A549 (cell line): ENCODE measurements at places on chromosomes 2 and 18.

DNA sequence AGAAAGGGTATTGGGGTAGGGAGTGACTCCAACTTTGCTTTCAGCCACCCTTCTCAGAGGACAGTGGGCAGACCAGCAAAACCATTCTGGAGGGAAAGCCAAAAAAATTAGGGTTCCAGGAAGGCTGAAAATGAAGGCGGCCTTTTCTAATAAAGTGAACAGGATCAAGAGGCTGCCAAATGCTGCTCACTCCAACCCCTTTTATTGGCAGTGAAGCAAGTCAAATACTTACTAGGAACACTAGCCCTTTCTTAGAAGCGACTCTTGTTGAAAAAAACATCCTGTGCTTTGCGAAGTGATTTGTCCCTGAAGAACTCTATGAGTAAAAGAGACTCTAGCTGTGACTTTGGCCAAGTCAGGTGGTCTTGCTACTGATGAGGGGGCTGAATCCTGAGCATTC lies 83.6 kb upstream of the CYP1B1 start:
- no peak for DNase-seq

- no peak for DNase-seq
These were observed 8.4 kb downstream of the DHRS9 start for GRCh38 chr2:169077674-169078240.

DNA sequence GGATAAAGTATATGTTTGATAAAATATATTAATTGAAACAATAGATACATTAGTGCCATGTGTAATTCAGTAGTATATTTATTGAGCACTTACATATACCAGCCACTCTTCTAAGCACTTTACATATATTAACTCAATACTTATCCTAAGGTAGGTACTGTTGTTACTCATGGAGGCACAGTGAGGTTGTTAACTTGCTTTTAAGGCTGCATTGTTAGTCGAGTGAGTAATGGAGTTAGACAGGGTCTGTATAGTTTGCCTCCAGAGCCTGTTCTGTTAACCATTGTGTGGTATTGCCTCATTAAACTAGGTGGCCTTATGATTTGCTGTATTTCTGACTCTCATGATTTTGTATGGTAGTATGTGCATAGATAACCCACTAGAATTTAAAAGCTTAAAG lies 44.2 kb downstream of the LCLAT1 start:
- no peak for DNase-seq

DNA sequence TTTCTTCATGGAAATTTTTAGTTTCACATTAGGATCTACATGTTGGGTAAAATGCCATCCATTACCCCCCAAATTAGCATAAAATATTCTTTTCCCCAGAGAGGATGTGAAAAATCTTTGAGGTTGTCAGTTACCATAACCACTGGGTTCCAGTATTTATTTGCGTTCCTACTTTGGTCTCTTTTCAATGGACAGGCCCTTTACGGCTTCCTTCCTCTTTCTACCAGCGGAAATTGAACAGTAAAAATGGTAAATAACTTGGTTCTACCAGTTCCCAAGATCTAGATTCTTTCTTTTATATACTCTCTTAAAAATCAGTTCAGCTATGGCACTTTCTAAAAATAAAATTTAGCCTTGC lies 169.2 kb upstream of the APCDD1 start:
- no peak for DNase-seq

DNA sequence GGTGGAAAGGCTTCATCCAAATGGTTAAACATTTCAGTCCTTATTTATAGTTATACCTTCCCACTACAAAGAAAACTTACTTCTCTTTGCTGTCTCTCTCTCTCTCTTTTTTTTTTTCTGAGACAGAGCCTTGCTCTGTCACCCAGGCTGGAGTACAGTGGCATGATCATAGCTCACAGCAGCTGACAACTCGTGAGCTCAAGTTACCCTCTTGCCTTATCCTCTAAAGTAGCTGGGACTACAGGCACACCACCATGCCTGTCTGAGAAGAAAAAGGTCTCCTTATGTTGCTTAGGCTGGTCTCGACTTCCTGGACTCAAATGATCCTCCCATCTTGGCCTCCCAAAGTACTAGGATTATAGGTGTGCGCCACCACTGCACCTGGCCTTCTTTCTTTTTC lies 32.3 kb upstream of the OLA1 start:
- no peak for DNase-seq

- DNase-seq: peak; percentile 48
These were observed 971.0 kb upstream of the CDH2 start for GRCh38 chr18:29147944-29148343.

- DNase-seq: no peak
These were observed 348.8 kb upstream of the ETAA1 start for GRCh38 chr2:67048314-67048713.

GRCh38 chr2:200302940-200303727 lies 3.4 kb upstream of the SPATS2L start:
- DNase-seq: peak; percentile 31

DNA sequence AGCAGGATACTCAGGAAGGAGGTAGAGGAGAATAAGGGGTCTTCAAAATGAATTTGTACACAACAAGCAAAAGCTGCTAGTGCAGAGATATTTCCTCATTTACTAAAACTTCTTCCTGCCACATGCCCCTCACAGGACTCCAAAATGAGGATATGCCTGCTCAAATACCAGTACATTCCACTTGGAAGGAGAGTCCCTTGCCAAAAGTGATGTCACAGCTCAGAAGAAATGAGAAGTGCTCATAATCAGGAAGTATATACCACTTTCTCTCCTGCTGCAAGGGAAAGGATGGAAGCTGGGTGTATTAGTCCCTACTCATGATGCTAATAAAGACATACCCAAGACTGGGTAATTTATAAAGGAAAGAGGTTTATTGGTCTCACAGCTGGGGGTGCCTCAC lies 87.7 kb upstream of the FSHR start:
- no peak for DNase-seq

GRCh38 chr18:79250301-79250981 lies 145.3 kb upstream of the NFATC1 start:
- no peak for DNase-seq

- peak; percentile 97 for DNase-seq
These were observed at the start of gene USP34 for GRCh38 chr2:61470965-61471904. Gene USP34 (minus strand): TSS chr2:61471087. CDS start chr2:61470692, 395 bp downstream.

GRCh38 chr2:153872311-153873051 lies 759 bp downstream of the GALNT13 start:
- DNase-seq: peak; percentile 13

DNA sequence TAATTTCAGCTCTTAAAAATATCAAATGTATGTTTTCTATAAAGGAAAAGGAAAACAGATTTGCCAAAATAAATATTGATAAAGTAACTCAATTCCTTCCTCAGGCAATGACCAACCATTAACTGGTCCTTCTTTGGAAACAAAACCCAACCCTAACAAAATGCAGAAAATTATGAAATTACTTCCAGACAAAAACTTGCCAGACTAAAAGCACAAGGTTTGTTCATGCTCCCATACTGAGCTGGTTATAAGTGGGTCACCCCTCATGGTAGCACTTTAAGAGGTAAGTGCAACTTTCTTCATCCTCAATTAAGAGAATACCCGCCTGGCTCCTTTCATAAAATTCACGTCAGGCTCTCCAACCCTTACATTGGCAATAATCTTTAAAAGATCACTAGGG lies 31.1 kb upstream of the TTC32 start:
- no peak for DNase-seq

DNA sequence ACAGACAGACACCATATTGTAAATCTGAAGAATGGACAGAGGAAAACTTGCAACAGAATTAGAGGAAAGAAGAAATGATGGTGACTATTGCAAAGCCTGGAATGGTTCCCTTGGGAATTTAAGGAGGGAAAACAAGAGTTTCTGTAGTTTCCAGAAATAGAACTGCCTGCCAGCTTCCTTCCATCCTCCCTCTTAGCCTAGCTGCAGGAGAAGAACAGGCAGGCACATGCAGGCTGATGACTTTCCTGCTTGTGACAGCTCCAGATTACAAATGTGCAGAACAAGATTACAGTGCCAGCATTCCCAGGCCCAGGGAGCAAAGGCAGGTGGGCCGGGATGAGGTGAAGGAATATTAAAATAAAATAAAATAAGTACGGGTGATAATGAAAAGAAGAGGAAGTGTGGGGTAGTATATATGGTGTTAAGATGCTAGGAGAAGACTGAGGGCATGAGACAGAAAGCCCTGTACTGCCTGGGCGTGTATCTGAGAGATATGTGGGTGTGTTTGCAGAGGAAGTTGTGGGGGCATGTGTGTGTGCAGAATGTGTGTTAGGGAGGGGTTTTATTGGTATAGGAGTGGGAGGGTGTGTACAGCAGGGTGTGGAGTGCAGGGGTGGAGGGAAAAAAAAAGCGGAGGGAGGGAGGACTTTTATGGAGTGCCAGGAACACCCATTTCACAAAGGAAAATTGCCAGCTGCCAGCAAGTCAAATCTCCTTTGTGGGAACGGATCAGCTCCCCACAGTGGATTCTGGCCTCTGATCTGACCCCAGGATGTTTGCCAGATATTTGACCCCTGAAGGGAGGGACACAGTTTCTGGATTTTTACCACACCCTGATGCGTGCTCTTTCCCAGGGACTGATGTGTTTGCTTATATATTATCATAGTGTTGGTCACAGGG lies 43.9 kb upstream of the NEMP2 start:
- peak; percentile 46 for DNase-seq

GRCh38 chr2:165818920-165819319 lies 24.9 kb upstream of the GALNT3 start:
- no peak for DNase-seq

GRCh38 chr2:218192902-218193430 lies 24.0 kb upstream of the ARPC2 start:
- no peak for DNase-seq

GRCh38 chr2:218022131-218022850 lies 19.5 kb upstream of the TNS1 start:
- DNase-seq: no peak

DNA sequence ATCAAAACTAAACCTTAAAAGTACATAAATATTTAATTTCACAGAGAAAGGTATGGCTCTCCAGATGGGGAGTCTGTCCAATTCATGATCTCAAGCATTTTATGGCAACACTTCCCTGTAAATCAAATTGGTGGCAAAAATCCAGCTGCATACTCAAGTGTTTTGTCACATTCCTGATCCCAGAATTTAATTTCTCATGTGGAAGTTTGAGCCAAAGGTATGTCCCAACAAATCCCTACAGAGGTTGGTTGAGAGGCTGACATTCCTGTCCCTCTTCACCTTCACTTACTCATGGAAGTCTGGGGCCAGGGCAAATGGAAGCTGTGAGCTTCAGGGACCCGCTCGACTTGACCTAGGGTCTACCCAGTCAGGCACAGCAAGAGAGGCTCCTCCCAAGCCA lies 17.7 kb downstream of the KLF7 start:
- DNase-seq: no peak

GRCh38 chr2:128710242-128710641 lies 391.6 kb upstream of the HS6ST1 start:
- no peak for DNase-seq

DNA sequence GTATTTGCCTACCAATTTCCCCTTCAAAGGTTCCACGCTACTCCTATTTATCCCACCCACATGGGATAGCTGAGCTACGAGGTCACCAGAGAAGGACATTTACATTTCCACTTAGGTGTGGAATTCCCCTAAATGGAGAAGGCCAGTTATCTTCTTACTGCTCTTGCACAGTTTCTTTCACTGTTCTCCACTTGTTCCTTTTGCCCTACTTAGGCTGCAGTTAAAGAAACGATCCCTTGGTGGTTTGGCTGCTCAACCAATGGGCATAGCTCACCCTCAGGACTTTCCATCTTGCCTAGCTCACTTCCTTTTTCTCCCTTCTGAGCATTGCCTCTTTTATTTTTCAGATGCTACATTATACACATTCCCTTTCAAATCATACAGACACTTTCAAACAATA lies 11.2 kb upstream of the NABP1 start:
- DNase-seq: no peak

- peak; percentile 7 for DNase-seq
These were observed 572 bp upstream of the ZNF516 start for GRCh38 chr18:76495435-76496193.

DNA sequence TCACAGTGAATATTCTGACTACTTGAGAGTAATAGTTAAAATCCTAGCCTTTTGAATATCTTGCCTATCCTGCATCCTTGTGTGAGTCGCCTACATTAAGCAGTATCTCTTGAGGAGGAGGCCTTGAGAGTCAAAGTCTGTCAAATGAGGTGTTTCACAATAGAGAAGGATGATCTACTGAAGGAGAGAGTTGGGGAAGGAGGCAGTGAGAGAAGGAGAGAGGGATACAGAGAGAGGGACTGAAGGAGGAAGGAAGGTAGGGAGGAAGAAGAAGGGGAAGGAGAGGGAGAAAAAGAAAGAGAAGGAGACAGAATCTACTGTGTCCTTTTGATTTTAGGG lies 123.6 kb upstream of the CYP26B1 start:
- DNase-seq: no peak

GRCh38 chr2:14960686-14961324 lies 328.3 kb downstream of the LRATD1 start:
- DNase-seq: no peak

GRCh38 chr2:233487748-233488345 lies 78.7 kb downstream of the USP40 start:
- DNase-seq: peak; percentile 68

GRCh38 chr2:42754021-42754775 lies 9.7 kb downstream of the OXER1 start:
- DNase-seq: no peak

- DNase-seq: no peak
These were observed 2.9 kb downstream of the MALT1 start for GRCh38 chr18:58674159-58674558.

DNA sequence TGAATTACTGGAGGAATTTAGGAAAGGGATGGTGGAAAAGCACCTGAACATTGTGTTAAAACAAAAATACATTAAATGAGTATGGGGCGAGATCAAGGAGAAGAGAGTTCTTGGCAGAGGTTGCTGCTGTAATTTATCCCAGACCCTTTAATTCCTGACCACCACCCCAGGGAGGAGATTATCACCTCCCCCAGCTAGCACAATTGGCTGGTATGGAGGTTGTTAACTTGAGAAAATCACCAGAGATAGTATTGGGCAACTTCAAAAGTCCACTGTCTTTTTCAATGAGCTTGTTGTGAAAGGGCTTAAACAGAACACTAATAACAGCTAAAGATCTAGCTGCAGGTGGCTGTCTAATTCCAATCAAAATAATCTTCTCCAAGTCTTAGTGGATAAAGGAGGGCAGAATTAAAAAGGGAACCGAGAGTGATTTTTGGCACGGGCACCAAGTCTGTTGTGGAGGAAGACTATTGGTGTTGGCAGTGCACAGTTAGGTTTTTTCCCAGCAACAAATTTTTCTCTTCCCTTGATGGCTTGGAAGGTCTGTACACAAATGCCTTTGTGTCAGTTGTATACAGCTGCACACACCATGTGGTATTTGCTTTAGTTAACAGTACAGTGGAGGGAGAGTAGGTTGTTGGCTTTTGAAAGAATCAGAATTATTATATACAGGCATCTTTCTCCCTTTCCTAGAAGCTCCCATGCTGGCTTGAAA lies 289.5 kb downstream of the SLC4A3 start:
- DNase-seq: no peak

GRCh38 chr2:10502803-10503107 lies 54.6 kb upstream of the ODC1 start:
- DNase-seq: no peak

- no peak for DNase-seq
These were observed 23.0 kb upstream of the LOXHD1 start for GRCh38 chr18:46679846-46680598.
